ENCODE measurements at places on chromosomes 7 and 10.

DNA sequence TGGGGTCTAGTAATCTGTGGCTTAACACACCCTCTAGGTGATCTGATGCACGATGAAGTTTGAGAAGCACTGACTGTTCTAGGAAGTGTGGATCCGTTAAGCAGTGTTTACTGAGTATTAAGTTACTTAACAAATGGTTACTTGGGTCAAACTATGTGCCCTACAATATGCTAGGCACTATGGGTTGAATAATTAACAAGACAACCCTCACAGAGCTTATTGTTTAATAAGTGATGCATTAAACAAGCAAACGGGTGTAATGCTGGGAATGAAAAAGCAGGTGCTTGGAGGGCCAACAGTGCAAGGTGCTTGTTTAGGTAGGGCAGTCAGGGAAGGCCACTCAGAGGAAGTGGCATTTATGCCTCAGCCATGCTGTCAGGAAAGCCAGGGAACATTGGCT lies 378.0 kb upstream of the PODXL start:
- no peak for DNase-seq

DNA sequence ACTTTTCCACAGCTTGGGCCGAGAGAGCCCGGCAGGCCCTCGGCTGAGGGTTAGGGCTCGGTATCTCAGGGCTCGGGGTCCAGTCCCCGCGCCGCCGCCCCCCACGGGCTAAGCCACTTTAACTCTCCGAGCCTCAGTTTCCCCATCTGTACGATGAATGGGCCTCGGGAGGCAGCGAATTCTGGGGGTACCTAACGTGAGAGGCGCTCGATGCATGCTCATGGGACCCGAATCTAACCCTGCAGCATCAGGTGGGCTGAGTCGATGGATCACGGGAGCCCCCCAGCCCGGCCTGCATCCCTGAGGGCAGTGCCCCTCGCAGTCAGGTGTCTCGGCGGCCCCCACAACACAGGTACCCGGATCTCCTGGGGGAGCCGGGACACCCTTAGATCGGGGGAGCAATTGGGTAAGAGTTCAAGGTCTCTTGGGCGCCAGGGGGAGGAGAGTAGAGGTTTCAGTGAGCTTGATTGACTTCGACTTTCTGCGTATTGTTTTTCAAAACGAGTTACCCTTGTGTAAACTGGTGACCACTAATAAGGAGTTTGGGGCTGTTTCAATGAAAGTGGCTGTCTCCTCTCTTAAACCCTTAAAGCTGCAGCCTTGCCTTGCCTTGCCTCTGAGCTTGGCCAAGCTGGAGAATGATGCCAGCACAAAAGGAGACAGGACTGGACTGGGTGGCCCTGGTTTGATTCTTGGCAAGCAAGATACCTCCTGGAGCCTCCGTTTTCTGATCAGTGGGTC lies 631 bp downstream of the POR start:
- no peak for DNase-seq

- DNase-seq = no peak
These were observed at the start of gene ARHGAP22 for GRCh38 chr10:48604991-48605508. ARHGAP22 (minus strand) TSS chr10:48605073; CDS start chr10:48604796, 277 bp downstream.

GRCh38 chr7:27201580-27202017 lies 1.7 kb upstream of the HOXA13 start:
- no peak for DNase-seq

GRCh38 chr7:69803699-69804516 lies 205.6 kb downstream of the AUTS2 start:
- DNase-seq = no peak

GRCh38 chr10:130020651-130021382 lies 56.7 kb upstream of the EBF3 start:
- DNase-seq = no peak

DNA sequence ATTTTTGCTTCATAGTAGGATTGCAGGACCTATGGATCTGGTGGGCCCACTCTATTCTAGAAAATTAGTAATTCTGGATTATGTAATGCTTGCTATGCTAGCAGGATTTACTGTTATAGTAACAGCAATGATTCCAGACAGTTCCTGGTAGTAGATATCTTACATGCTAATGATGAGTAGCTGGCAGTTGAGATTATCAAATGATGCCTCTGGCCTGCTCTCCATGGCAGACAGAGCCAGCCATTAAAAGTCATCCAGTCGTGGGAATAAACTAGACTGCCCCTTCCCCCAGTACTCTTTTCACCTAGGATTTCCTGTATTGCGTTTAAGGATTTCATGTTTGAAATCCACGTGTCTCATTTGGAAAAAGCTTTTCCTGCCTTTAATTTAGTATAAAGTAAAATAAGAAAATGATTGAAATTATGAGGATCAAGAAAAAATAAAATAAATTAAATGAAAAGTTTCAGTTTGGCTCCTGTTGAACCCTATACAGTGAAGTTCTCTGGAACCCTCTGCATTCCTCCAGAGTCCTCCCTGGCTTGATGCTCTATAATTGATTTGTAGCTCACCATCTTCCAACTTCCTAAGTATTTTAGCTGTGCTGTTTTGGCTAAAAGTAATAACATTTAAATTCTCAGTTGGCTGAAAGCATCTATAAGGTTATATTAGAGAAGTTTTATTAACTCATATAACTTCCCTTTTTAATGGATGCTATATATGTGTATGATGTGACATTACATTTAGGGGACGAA lies 14.6 kb downstream of the UMAD1 start:
- no peak for DNase-seq

GRCh38 chr7:104933521-104933988 lies 80.5 kb upstream of the KMT2E start:
- DNase-seq = no peak
